Anterior cingulate cortex (tissue), 58 donors: ENCODE measurements at places on chromosomes 2 and 18.
A peak's percentile ranks its signal among the peaks of the same experiment; 100 is the strongest.

- DNase-seq: no peak
Measured at GRCh38 chr2:168998609-168999211, 32.4 kb downstream of the ABCB11 start.

DNA sequence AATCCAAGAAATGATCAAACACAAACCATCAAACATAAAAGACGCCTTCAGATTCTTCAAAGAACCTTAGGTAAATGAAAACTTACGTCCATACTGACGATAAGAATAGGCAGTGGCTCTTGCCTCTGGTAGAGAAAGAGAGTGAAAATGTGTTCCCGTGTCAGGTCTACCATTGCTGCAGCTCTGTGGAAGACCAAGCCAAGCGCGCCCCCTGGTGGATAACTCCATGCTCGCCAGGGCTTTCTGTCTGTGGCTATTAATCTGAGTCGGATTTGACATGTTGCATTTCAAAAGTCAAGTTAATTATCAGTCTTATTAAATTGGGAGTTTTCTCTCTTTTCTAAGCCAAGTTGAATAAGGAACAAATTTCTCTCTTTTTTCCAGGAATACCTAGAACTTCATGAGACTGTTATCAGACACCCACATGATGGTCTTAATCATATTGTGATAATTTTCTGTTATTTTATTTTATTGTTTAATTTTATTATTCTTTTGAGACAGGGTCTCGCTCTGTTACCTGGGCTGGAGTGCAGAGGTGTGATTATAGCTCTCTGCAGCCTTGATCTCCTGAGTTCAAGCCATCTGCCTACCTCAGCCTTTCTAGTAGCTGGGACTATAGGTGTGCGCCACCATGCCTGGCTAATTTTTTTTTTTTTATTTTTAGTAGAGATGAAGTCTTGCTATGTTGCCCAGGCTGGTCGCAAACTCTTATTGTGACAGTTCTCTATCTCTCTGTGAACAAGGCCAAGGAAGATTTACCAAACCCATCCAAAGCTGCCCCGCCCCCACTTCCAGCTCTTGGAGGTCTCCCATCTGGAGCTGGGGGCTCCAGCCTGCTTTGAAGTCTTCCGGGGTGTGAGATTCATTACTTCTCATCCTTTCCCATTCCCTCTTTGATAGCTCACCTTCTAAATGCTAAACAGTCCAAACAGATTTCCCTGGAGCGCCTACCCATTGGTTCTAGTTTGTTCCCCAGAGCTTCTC, 15.8 kb upstream of the ZAP70 start:
- peak; percentile 88 for DNase-seq

DNA sequence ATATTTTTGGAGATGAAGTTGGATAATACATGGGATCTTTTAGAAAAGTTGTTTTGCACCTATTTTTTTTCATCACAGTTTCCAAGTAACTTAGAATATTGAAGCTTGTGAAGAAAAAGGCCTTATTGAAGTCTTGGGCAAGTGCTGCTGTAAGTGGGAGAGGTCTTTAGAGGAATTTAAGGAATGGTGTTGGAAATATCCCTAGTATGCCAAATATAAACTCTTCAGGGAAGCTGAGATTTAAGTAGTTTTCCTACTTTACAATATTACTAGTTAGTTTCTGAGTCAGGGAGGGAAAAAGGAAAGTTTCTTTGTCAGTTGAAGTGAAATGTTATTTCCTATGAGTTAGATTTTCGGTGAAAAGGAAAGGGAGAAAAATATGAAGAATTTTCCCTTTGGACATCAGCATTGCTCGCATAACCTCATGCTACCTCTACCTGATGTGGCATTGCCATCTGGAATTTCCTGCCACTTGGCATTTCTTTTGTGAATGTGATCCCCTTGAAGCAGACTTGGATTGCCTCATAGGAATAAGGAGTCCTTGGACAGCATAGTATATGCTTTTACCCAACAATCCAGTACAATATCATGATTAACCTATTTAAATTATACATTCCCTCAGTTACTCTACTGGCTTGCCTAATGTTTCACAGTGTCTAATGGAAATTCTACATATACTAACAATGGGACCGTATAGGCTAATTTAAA, 12.1 kb downstream of the PLEKHH2 start:
- DNase-seq: no peak

DNA sequence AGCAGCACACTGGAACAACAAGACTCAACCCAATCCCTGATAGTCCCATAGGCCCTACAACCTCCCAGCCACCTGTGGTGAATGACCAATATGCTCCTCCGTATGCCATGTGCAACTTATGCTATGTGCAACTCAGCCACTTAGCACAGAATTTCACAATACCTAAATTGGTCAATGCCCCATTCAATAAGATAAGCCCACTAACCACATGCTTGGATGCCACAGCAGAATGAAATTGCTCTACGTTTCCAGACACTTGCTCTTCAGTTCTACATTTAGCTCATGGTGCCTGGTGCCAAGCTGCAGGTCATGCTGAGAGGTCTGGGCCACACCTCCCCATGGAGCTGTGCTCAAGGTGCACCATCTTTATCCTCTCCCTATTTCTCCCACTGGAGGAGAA, 159.8 kb downstream of the EN1 start:
- no peak for DNase-seq

DNA sequence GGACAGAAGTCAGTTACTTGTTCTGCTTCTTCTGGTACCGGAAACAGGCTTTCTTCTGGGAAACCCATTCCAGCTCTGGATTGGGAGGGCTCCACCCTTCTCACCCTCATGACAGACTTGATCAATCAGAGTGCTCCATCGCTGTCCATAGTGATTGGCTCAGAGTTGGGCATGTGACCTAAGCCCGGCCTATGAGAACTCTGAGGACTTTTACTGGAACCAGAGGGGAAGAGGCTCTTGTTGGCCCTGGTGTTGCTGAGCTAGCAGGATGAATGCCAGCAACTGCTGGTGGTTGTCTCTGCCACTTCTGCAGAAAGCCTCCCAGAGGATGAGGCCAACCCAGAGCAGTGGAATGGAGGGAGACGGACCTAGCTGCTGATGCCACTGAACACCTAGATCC, 33.3 kb downstream of the TMEM37 start:
- DNase-seq: no peak

GRCh38 chr2:220455351-220455990, 828.0 kb downstream of the SLC4A3 start:
- no peak for DNase-seq

GRCh38 chr2:58135861-58136260, 89.3 kb downstream of the VRK2 start:
- DNase-seq: no peak

DNA sequence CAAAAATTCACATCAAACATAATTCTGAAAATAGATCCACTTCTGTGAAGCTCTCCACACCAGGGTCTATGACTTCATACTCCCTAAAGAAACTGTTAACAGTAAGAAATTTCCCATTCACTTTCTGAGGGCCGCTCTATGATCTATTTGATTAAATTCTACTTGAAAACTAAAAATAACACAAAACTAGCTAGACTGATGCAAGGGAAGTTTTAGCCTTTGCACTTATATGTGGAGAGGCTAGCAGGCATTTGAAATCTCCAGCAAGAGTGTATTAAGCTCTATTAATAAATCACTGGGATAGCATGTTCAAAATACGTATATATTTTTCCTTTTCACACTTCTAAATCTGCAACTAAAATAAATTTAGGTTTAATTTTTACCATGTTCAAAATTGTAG, 113.7 kb upstream of the SMAD7 start:
- no peak for DNase-seq

DNA sequence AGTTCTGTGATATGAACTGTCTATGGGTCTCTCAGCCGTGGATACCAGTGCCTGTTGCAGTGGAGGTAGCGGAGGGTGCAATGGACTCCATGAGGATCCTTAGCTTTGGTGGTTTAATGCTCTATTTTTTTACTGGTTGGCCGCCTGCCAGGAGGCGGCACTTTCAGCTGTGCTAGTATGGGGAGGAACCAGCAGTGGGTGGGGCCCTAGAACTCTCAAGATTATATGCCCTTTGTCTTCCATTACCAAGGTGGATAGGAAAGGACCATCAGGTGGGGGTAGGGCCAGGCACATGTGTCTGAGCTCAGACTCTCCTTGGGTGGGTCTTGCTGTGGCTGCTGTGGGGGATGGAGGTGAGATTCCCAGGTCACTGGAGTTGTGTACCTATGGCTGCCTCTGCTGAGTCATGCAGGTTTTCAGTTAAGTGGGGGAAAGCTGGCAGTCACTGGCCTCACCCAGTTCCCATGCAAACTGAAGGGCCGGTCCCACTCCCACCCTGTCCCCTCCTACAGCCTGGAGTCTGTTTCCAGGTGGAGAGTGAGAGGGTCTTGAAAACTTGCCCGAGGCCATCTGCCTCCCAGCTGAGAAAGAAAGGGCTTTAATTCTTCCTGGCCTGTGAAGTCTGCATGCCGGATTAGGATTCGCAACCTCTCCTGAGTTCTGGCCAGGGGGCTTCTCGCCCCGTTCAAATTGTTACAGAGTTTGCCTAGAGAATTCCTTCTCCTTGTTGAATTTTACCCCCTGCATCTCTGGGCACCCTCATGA, 14.5 kb downstream of the KCNS3 start:
- no peak for DNase-seq
